Stimulated activated CD8-positive, alpha-beta memory T cell treated with anti-CD3 and anti-CD28 coated beads, Interleukin-4, amount 100 ng/mL, for 48 hours (primary cell): ENCODE measurements at places on chromosomes 2 and 18.

DNA sequence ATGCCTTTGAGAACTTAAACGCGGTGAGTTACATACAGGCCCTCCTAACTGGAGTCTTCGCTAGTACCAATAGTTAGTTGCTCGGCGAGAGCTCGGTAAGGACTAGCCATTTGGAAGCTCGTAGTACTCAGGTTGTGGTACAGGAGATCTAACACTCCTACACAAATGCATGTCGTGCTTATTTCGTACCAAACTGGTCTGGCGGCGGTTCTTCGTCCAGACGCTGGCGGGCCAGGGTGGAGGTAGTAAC is 346 bp upstream of the VRK2 start:
- DNase-seq: no peak

DNA sequence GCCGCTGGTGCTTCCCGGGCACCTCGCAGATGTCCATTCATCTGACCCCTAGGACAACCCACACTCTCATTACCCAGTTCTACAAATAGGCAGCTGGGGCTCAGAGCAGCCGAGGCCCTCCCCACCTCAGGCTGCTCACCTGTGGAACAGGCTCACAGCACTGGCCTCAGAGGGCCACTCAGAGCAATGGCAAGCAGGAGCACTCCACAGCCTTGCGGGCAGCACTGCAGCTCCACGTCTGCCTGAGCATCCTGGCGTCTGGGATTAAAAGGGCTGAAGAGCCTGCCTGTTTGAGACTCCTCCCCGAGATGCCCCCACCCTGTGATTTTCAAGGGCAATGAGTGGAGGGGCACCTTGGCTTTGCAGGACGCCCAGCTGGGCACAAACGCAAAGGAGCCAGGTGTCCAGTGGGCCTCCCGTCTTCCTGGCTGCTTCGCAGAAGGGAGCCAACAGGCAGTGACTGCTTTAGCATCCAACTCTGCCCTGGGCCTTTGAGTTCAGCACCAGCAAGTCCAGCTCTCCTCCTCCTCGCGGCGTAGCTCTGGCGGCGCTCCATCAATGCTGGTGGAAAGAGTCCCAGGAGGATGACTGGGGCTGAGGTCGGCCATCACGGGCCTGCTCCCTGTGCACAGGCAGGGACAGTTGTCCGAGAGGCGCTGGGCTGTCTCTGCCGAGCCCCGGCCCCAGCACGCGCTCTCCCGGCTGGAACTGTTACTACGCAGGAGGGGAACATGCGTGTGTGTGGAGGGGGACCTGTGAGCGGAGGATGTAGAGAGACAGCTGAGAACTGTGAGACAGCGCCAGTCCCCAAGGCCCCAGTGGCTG is 297.2 kb downstream of the NDUFA10 start:
- no peak for DNase-seq

GRCh38 chr2:69817729-69818501 is 11.5 kb upstream of the GMCL1 start:
- DNase-seq: no peak

GRCh38 chr2:179701524-179702110 is 159.8 kb downstream of the ZNF385B start:
- no peak for DNase-seq

- no peak for DNase-seq
Measured at GRCh38 chr18:33495278-33495677, 54.8 kb upstream of the CCDC178 start.

- DNase-seq: no peak
Measured at GRCh38 chr18:61703508-61703907, 189.3 kb downstream of the RNF152 start.

DNA sequence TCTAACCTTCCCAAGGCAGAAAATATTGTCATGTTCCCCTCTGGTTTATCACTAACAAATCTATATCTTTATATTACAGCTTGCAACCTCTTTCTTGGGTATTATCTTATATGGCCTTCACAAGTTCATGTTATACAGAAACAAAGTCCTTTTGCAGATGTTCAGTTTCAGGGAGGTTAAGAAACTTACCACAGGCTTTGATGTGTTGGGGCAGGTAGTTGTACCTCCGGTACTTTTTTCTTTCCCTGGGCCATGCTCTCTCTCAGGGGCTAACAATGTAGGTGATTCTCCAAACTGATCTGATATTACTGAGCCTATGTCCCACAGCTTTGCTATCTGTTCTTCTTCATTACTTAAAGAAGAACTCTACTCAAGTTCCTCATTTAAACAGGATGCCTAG is 548.9 kb upstream of the SYT4 start:
- no peak for DNase-seq
